NCI-H1694 (cell line): ENCODE measurements at places on chromosomes 11 and 22.

DNA sequence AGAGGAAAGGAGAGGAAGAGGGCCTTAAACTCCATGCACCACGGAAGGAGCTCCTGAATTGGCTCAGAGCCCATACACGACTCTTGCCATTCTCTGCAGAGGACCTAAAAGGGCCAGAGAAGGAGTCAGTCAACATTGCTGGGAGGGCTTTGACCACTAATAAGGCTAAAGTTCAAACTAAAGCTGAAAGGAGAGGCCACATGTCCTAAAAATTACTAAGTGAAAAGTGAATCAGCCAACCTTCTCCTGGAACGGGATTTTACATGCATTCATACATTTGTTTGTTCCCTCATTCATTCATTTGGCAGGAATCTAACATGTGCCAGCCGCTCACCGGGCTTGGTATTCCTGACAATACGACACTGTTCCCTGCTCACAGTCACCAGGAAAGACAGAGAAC, 10.5 kb downstream of the CLMP start:
- DNase-seq: no peak

GRCh38 chr11:111523343-111523742, 8.8 kb downstream of the HOATZ start:
- no peak for DNase-seq

DNA sequence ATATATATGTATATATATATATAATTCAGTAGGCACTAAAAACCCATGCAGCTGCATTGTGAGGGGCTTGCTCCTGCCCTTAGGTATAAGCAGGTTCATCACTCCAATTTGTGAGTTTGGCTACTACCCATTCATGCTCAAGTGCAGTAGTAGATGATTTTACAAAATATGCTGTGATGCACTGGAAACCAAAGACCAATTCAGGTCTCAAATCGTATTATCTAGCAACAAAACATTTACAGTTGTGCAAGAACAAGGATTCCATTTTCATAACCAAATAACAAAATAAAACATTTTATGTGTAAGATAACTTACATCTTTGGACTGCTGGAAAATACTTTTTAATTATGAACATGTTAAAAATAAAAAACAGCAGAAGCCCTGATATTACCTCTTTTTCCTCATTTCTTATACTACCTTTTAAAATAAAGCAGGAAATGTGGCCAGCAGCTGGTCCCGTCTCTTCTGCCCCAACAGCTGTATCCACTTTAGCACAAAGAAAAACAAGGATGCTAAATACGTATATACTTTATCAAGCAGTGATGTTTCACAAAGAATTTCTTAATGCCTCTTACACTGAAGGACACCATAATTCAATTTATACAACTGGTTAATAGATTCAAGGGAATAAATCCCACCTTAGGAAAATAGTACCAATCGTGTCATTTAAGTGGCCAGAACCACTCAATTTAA, 2.8 kb downstream of the CREBZF start:
- no peak for DNase-seq

GRCh38 chr11:45658292-45658991, 7.0 kb downstream of the CHST1 start:
- DNase-seq: no peak

- no peak for DNase-seq
These were observed 1.1 kb upstream of the APLP2 start for GRCh38 chr11:130068546-130068985.

- DNase-seq: no peak
These were observed 207.9 kb upstream of the E2F8 start for GRCh38 chr11:19448651-19449050.

DNA sequence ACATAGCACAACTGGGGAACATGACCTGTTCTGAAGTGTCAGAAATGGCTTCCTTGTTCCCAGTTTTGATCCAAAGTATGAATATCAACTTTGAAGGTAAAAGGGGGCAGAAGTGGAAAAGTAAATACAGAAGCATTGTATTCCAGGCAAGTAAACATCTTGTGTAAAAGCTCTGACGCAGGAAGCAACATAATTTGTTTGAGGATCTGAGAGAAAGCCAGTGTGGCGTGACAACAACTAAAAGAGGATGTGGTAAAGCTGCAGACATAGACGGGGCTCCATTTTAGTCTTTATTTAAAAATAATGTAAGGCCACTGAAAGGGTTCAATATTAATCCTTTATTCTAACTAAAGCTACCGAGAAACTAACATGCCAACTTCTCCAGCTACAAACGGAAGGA, 310.2 kb downstream of the DLG2 start:
- no peak for DNase-seq

DNA sequence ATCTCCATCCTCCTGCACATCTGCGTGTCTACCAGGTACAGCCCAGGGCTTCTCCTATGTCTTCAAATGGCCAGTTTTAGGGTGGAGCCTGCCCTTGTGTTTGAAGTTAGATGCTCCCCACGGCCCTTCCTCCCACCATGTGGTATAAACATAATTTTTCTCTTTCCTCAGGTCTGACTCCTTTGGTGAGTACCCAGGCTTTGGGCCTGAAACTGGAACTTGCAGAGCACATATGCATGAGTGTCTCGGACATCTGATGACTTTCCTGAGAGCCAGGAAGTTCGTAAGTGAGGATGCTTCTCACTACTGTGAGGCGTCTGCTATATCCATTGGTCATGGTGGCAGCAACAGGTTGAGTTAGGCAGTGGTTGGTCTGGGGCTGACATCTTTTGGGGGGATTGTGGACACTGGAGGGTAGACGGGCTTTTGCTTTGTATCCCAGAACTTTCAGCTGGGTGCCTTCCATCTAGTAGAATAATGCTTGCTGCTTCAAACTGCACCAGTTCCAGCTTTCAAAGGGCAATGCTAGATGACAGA, 16.2 kb downstream of the CSRP3 start:
- no peak for DNase-seq

DNA sequence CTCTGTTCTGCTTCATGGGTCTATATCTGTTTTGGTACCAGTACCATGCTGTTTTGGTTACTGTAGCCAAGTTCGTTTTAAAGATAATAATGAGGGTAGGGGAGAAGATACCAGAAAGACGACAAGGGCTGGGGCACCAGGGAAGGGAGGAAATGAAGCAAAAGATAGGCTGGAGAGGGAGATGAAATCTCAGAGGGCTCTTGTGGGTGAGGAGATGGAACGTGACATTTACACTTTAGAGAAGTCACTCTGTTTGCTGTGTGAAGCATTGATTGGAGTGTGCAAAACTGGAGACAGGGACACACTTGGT, 33.5 kb downstream of the OR4D9 start:
- no peak for DNase-seq

- DNase-seq: no peak
These were observed 43.8 kb downstream of the KCNQ1OT1 start for GRCh38 chr11:2655834-2656622.

- no peak for DNase-seq
These were observed 1400.8 kb upstream of the TENM4 start for GRCh38 chr11:80841675-80842074.

- DNase-seq: no peak
These were observed 64.9 kb downstream of the NAV2 start for GRCh38 chr11:19777377-19778102.

DNA sequence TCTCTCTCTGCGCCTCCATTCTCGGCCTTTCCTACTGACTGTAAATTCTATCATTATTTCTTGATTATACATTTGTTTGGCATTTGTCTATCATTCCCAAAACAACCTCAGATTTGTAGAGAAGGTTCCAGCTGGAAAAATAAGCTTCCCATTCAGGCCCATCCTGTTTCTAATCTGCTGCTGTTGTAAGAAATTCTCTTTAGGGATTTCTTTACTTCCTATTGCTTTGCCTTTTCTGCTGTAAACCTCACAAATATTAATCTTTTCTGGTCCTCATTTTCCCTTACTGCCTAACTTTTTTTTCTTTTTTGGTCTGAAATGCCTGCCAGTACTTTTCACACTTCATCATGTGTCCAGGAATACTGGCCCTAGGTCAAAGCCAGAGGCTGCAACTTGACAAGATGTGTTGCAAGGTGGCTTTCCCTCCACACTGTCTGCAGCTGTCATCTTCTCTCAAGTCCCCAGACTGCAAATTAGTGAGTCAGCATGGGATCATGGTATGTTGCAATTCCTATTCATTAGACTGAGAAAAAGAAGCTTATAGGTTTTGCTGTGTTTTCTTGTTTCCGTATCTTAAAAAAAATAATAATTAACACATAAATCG, 858.7 kb upstream of the CHORDC1 start:
- DNase-seq: no peak

GRCh38 chr11:111527279-111527678, 12.7 kb downstream of the HOATZ start:
- DNase-seq: no peak

- no peak for DNase-seq
These were observed 67.8 kb downstream of the FAM168A start for GRCh38 chr11:73530109-73530508.
